ENCODE measurements at places on chromosomes 12 and 14.

DNA sequence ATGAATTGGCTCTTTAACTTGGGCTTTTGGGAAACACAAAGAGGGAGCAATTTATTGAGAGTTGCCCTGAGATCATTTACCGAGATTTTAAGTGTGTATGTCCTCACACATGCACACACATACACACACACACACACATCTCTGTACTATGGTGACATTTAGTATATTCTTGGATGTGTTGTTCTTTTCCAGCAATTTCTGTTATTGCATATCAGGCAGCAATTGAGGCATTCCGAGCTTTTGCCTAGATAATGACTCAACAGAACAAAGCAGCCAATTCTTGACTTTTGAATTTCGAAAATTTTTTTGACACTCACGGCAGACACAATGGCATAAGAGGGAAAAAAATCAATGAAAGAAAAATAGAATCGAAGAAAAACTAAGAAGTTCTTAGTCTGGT lies 248.5 kb downstream of the DUSP6 start:
- H3K4me1 ChIP-seq: no peaks in the 10 kb centered on the region
- H3K27ac ChIP-seq: no peak overlapping the region
- no peak overlapping the region for H3K4me3 ChIP-seq
- no peaks in the 10 kb centered on the region for H3K27me3 ChIP-seq
- DNase-seq: no peak

- H3K27me3 ChIP-seq: no peaks in the 10 kb centered on the region
- no peaks in the 10 kb centered on the region for H3K36me3 ChIP-seq
- H3K27ac ChIP-seq: no peak overlapping the region
- H3K4me3 ChIP-seq: no peak overlapping the region
- H3K4me1 ChIP-seq: no peaks in the 10 kb centered on the region
Observed at GRCh38 chr14:99166506-99166905, 105.5 kb downstream of the BCL11B start.

- H3K36me3 ChIP-seq: no peaks in the 10 kb centered on the region
- H3K4me3 ChIP-seq: no peak overlapping the region
- H3K27me3 ChIP-seq: no peaks in the 10 kb centered on the region
- no peak for DNase-seq
- peak overlapping the region; percentile 26 for H3K27ac ChIP-seq
Observed at GRCh38 chr14:103634156-103634555, 5.1 kb downstream of the KLC1 start.

DNA sequence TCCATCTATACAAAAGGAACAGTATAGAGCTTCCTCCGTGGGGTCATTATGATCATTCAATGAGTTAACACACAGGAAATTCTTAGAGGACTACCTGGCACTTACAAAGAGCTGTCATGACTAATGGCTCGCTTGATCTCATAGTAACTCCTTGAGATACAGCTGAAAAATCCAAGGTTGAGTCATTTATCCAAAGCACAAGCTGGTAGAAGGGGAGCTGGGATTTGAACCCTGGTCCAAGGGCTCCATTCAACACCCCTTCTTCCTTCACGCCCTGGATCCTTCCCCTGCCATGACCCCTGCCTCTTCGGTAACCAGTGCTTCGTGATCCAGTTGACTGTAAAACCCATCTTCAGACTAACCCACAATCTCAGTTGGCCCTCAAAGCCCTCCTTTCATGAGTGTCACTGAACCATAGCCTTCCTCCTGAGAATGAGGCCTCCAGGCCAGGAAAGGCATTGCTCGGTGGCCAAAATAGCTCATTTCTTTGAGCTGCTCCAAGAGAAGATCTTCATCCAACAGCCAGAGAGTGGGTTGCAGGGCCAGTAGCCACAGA lies 7.8 kb downstream of the ZFP36L1 start:
- H3K36me3 ChIP-seq: peaks cover 19% of the 10 kb centered on the region
- no peak for DNase-seq
- peaks cover 67% of the 10 kb centered on the region for H3K4me1 ChIP-seq
- no peaks in the 10 kb centered on the region for H3K27me3 ChIP-seq
- no peak overlapping the region for H3K4me3 ChIP-seq
- peak overlapping the region; percentile 59 for H3K27ac ChIP-seq

GRCh38 chr14:46108228-46108627 lies 543.4 kb downstream of the RPL10L start:
- H3K27me3 ChIP-seq: no peaks in the 10 kb centered on the region
- H3K27ac ChIP-seq: no peak overlapping the region
- no peaks in the 10 kb centered on the region for H3K36me3 ChIP-seq
- no peak for DNase-seq

Measured in thoracic aorta (tissue), 2 donors.